ENCODE measurements at places on chromosomes 16 and 17.

DNA sequence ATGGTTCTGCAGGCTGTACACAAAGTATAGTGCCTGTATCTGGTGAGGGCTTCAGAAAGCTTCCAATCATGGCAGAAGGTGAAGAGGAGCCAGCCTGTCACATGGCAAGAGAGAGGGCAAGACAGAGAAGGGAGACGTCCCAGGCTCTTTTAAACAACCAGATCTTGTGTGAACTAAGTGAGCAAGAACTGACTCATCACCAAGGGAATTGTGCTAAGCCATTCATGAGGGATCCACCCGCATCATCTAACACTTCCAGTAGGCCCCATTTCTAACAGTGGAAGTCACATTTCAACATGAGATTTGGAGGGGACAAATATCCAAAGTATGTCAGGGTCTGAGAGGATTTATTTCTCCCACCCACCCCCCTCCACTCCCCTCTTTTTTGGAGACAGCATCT is 56.2 kb upstream of the ELAC2 start:
- no peak for DNase-seq

- DNase-seq, result no peak
These were observed 72.1 kb downstream of the CCDC182 start for GRCh38 chr17:57672971-57673370.

- no peak for DNase-seq
These were observed 4.6 kb upstream of the EDC4 start for GRCh38 chr16:67868290-67868689.

DNA sequence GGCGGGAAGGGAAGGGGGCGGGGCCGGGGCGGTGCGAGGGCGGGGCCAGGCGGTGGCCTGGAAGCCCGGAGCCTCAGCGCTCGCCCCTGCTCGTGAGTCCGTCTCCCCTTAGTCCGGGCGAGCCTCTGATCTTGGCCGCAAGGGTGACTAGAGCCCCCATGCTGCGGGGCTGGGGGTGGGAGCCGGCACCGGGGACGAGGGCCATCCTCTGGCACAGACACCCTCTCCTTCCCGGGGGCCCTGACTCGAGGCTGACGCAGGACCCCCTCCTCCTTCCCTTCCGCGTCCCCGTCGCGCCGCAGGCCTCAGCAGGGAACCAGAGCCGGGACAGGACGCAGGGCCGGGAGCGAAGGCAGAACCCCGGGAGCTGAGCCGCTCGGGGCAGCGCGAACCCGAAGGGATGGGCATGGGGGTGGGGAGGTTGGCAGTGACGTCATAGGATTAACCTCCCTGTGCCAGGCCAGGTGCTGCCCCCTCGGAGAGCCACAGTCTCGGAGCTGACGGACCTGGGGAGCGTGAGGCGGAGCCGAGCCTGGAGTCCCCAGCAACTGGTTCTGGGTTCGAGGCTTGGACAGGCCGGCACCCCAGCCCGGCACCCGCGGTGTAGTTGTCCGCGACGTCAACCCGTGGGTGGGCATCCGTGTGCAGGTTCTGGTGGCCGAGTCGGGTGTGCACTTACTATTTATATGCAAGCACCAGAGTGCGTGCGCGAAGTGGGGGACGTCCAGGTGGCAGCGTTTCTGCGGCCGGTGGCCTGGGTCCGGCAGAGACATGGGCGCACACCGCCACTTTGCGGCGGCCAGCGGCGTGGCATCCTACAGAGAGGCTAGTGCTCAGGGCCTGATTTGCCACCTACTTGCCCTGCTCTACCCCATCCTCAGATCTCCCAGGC is 503 bp upstream of the PLCD3 start:
- DNase-seq, result peak; percentile 67

DNA sequence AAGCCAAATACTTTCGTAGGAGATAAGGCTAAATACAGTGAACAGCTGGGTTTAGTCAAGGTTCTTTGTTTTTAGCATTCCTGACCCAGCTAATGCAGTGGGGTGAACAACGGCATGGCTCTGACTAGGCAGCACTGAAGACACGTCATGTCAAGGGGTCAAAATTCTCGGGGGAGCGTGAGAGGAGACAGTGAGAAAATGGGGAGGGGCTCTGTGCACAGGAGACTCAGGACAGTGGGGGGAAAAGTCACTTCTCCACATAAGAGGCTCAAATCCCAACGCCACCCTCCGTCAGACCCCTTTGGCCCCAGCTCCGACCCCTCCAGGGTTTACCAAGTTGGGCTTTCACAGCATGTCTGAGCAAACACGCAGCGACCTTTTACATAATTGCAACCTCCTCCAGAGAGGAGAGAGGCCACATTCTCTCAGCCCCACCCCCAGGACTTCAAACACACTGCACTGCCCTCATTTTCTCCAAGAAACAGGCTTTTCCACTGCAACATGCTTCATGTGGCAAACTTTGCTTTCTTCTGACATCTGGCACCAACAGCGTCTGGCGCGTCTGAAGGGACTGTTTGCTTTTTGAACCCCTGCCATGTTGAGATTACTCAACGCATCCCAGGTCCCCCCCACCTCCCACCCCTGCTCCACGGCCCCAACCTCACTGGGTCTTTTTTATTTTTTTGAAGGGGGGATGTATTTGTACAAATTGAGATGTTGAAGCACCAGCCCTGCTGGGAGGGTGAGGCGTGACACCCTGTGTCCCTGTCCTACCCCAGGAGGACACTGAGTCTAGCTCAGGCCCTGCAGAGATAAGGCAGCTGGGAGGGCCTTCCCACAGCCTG is 30.0 kb downstream of the AXIN2 start:
- no peak for DNase-seq

DNA sequence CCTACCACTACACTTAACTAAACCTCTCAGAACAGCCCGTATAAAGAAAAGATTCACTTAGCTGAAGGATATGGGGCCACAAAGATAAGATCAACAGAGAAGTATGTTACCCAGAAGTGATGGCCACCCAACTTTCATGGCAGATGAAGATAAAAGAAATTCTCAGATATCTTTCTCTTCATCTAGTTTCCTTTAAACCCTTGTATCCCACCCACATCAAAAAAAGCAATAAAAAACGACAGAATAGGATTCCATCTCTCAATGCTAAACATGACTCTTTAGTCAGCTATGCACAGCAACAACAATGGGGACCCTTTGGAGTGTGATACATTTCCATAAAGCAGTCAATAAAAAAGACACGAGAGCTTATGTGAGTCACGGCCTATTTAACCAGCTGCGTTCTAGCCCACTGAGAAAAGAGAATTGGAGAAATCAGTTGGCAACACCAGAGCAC is 86.6 kb downstream of the SNX11 start:
- DNase-seq, result no peak

DNA sequence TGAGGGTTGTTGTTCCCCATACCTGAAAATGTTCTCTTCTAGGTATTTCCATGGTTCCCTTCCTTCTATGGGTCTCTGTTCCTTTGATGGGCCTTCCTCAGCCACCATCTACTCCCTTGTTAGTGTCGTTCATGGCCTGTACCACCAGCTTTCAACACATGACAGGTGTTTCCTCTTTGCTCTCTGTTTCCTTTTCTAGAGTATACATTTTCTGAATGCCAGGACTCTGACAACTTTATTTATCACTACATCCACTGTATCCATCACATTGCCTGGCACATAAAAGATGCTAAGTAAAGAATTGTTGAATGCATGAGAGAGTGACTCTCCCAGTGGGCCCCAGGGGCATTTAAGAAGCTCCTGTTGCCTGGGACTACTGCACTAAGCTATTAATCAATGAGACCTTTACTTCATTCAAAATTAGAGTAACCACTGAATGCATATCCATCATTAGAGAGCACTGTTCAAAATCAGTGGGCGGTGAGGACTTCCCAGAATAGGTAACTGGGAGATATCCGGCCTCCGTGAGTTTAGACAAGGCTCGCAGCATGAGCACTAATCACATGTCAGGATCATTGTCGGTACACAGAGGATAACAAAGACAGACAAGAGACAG is 255.0 kb downstream of the CBLN1 start:
- DNase-seq, result no peak

DNA sequence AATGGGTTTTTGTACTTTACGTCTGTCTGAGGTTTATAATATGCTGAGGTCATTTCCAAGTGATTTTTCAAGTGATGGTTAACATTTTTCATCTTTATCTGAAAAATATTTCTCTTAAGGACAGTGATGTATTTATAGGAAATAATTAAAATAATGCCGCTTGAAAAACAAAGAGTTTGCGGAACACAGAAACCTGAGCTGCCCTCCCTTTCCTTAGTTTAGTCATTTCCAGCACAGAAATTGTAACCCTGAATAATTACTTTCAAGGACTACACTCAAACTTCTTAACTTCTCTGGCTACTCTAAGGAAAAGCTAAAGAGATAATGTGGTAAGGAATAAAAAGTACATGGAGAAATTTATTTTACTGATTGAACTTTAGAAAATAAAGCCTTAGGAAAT is 54.6 kb downstream of the MRTFB start:
- no peak for DNase-seq

GRCh38 chr17:3658784-3659449 is 9.5 kb downstream of the TAX1BP3 start:
- no peak for DNase-seq

GRCh38 chr17:75270966-75271232 is at the start of gene MIF4GD:
Gene MIF4GD, minus strand, starts transcription at chr17:75271231. Its CDS starts 1,036 bp downstream, at chr17:75270195.
- DNase-seq, result no peak

GRCh38 chr17:62321451-62321850 is 58.9 kb upstream of the EFCAB3 start:
- no peak for DNase-seq

- peak; percentile 19 for DNase-seq
These were observed 48.0 kb upstream of the CDYL2 start for GRCh38 chr16:80852261-80852872.

DNA sequence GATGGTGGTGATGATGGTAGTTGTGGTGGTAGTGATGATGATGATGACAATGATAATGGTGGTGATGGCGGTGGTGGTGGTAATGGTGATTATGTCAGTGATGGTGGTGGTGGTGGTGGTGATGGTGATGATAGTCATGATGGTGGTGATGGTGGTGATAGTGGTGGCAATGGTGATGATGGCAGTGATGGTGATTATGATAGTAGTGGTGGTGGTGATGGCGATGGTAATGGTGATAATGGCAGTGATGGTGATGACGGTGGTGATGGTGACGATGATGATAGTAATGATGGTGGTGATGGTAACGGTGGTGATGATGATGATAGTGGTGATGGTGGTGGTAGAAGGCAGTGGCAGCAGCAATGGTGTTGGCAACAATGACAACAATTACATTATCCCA is 55.3 kb downstream of the RBFOX3 start:
- no peak for DNase-seq

Measured in MV-4-11 (cell line).